Germinal center (tissue), 1 donor: ENCODE measurements at places on chromosomes 3 and 15.

DNA sequence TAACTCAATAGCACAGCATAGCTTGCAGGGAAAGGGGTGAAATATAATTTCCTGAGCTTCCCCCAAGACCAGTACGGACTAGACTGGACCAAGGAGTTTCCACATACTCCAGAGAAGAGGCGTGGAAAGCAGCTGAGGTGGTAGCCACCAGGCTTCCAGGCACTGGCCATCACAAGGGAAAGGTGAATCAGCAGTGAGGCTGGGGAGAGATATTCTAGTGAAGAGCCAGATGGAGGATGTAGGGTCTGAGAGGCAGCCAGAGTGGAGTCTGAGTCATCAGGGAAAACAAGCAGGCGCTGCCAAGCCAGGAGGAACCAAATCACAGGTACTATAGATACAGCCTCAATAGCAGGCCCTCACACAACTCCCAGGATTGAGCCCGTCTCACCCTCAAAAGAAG lies 9.6 kb upstream of the RASA2 start:
- DNase-seq = no peak

GRCh38 chr15:43505738-43506137 lies 11.7 kb upstream of the MAP1A start:
- no peak for DNase-seq

DNA sequence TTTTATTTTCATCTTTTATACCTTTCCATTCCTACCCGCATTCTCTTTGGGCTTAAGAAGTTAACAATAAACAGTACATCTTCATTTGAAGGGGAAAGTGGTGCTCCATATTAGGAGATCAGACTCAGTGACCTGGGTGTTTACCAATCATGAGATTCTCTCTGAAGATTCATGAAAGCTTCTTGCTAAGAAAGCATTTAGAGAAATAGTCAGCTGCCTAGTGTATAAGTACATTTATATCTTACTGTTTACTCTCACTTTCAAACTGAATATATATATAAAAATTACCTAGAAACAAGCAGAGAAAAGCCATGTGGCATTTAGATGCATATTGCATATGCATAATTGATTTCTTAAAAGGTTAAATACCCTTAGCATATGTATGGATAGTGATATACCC lies 100.5 kb downstream of the KCNH8 start:
- DNase-seq = no peak

- no peak for DNase-seq
Measured at GRCh38 chr15:43518197-43518761, 871 bp downstream of the MAP1A start.

GRCh38 chr3:98185180-98185579 lies 18.7 kb downstream of the OR5H15 start:
- no peak for DNase-seq

DNA sequence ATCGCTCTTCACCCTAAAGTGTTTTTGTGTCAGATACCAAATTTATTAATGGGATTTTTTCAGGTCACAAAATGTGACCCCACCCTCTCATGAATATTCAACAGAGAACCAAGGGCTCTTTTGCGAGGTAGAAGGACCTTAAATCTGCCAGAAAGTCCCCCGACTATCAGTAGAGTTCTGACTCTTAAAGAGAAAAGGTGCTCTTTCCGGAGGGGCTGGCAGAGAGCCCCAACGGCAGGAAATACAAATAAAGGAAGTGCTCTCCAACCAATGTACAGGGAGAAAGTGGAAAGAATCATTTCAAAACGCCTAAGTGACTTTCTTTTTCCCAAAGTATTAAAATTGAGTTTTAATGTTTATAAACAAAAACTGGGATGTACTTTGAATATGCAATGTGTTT lies 517.2 kb downstream of the FOXP1 start:
- no peak for DNase-seq

DNA sequence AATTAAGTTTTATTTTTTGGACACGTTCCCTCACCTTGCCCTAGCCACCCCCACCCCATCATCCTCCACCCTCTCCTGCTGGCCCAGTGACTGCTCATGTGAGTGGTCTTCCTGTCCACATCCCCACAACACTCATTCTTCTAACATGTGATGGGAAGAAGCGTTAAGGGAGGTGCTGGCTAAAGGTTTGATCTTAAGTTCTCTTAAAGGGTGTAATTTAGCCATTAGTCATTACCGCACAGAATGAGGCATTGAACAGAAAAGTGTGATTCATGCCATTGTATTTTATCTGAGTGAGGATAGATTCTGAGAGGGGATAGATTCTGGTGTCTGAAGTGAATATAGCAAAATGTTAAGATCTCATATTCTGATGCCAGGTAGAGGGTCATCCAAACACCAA lies 272.9 kb upstream of the TPM1 start:
- no peak for DNase-seq

DNA sequence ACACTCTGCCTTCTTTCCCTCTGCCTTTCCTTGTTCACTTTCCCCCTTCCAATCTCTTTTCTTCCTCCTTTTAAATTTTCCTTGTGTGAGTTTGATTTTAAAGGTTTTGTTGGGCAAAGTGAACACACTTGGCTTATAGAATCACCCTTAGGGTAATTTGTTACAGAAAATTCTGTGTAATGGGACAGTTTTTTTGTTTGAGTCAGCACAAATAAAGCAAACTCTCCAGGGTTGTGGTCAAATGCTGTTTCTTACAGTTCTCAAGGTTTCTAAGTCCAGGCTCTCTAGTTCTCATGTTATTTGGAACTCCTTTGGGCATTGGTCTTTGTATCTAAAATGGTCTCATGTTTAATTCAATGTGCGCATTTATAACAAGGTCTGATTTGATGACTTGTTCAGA lies 307.1 kb downstream of the PTPRG start:
- no peak for DNase-seq

- no peak for DNase-seq
Measured at GRCh38 chr3:17631609-17632008, 110.8 kb downstream of the TBC1D5 start.

DNA sequence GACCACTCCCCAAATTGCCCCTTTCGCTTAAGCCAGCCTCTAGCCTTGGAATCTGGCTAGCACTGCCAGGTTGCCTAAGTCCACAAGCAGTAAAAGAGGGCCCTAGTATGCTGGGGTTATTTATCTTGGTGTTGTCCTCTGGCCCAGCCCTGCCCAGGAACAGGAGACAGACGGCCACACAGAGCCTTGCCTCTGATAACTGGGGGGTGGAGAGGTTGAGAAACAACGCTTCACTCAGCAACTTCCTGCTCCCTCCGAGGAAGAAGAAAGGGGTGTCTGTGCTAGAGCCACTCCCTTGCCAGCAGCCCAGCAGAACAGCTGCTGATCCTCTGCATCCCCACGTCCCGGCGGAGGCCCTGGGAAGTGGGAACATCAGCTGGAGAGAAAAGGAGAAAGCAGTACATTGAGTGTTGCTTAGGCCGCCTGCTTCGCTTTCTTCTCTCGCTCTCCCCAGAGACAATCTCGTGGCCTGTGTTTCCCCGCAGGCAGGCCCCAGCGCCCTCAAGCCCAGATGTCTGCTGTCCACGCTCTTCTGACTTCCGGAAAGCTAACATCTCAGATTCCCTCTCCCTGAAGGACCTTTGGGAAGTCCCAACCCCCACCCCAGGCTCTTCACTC lies 22.6 kb upstream of the C3orf70 start:
- peak; percentile 19 for DNase-seq

DNA sequence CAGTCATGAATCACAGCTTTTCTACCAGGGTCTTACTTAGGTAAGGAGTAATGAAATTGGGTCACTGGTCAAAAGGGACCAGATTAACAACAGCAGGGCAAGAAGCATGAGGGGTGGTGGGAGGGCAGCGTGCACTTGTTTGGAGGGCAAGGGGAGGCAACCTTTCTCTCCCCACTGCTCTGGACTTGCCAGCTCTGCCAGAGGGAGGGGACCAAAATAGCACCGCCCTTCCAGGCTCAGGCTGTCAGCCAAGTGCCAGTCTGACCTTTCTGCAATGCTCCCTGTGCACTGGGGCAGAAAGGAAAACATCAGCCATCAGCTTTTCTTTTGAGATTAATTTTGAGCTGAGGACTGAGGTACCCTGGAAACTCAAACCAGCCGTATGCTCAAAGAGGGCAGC lies 4.5 kb upstream of the ULK3 start:
- DNase-seq = no peak

GRCh38 chr3:121629601-121630000 lies 31.1 kb downstream of the HCLS1 start:
- no peak for DNase-seq

GRCh38 chr15:51830276-51830806 lies 888 bp downstream of the TMOD3 start:
- DNase-seq = no peak

- no peak for DNase-seq
Measured at GRCh38 chr3:23094890-23095462, 108.2 kb upstream of the UBE2E2 start.

DNA sequence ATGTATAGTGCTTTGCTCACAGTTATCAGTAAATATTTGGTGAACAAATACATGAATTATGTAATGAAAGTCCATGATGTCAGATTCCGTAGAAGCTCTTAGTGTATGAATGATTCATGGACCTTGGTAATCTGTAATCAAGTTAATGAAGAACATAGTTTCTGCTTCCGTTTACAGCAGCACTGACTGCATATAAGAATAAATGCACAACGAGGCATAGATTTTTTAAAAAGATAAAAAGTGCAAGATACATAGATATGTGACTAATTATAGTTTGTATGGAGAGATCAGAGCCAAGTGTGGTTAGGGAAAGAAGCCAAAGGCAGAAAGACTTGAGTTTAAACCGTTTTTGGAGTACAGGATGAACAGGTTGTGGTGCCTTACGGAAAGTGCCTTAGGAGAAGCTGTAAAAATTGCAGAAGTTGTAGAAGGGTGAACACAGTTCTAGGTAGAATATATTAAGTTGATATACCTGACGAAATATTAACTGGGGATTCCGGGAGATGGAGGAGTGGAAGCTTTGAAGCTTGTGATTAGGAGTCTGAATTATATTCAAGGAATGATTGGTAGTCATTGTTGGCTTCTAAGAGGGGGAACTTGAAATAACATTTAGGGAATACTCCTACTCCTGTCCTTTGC lies 293.1 kb downstream of the NLGN1 start:
- DNase-seq = no peak

- no peak for DNase-seq
Measured at GRCh38 chr3:62942764-62943163, 67.5 kb upstream of the CADPS start.

- DNase-seq = no peak
Measured at GRCh38 chr3:13504161-13504831, 24.2 kb downstream of the HDAC11 start.

GRCh38 chr15:67836477-67836876 lies 3.4 kb downstream of the RNU6-1 start:
- peak; percentile 71 for DNase-seq

GRCh38 chr3:58711871-58712270 lies 45.3 kb upstream of the FAM3D start:
- DNase-seq = no peak

DNA sequence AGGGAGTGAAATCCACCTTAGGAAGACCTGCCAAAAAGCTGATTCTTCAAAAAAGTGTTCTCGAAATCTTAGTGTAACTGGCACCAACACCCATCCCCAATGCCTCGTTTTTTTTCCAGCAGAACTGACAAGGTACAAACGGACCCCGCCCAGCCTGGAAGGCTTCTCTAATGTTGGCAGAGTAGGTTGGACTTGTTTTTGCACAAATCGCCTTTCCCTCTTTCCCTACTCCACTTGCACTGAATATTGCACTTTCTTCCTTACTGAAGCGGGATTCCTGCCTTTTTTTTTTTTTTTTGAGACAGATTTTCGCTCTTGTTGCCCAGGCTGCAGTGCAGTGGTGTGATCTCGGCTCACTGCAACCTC lies 544 bp upstream of the TIMMDC1 start:
- DNase-seq = no peak

- DNase-seq = no peak
Measured at GRCh38 chr3:12458901-12459300, 25.4 kb upstream of the TSEN2 start.

DNA sequence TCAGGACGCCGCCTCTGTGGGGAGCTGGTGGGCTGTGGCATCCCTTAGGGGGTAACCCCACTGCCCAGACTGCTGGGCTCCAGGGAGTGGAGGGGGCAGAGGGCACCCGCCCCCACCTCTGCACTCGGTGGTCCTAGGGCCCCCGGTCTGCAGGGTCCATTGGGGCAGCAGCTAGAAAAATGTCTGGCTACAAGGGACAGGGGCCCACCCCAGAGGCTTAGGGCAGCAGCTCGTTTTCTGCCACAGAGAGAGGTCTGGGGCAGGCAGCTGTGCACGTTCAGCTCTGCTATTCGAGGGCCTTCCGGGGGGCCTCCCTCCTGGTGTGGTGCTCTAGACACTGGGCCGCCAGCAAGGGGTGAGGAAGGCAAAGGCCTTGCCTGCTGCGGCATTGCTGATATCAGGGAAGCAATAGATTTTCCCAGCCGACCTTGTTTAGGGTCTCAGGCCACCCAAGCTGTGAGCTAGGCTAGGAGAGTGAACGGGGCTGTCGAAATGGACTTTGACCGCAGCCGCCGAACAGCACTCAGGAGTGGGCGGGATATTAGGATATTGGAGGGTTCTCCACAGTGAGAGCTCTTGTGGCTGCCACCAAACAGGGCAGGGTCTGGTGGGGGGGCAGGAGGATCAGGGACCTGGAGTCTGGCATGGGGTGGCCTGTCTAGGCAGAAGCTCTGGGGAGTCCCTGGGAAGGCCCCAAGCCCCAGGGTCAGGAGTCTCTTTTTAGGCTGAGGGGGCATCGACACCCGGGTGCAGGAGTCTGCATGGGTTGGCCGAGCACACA lies 61.4 kb upstream of the KLF13 start:
- no peak for DNase-seq

DNA sequence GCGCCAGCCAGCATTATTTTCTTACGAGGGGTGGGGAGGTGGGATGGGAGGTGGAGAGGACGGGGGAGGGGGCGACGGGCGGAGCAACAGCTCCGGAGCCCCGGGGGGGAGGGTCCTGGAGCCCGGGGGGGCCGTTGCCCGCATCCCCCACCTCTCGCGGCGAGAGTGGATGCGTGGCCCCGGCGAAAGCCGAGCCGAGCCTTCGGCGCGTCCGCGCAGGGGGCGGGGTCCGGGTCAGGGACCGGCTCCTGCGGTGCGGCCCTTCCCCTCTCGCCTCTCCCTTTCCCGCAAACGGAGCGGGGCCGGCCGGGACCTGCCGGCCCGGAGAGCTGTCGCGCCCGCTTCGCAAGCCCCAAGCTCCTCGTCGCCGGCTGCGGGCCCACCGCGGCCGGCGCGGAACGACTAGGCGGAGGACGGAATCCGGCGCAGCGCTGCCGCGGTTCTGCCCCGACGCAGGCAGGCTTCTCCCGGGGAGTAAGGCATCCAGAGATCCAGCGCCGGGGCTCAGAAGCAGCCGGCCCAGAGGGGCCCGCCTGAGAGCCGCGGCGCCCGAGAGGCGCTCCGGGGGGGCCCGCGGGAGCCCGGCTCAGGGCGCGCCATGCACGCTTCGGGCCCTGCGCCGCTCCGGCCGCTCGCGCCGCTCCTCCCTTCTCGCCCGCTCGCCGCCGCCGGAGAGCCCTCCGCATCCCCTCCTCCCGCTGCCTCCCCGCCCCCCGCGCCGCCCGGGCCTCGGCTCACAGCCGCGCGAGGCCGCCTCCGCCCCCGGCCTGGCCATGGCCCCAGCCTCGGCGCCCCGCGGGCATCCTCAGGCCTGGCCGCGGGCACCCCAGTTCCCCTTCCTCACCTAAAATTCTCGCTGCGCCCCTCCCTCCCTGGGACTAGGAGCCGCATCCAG lies 459 bp upstream of the ADCY5 start:
- DNase-seq = peak; percentile 38

- no peak for DNase-seq
Measured at GRCh38 chr15:100786139-100786531, 93.5 kb upstream of the ALDH1A3 start.

GRCh38 chr15:52728899-52729298 lies 49.7 kb upstream of the ATOSA start:
- DNase-seq = no peak
